Right renal pelvis (tissue), 4 donors: ENCODE measurements at places on chromosomes 1 and 21. TPM values are rescaled to one million over a fixed set of nuclear protein-coding genes. Genes with fewer than 3 reads are reported as not detected.

The RASAL2 gene
- polyA plus RNA-seq, result 19.3 TPM

The RCSD1 gene
- 13.3 TPM for polyA plus RNA-seq

The NEXN gene
- polyA plus RNA-seq, result 12.7 TPM

The LRRC47 gene
- 75.8 TPM for polyA plus RNA-seq

The HOOK1 gene
- polyA plus RNA-seq, result 59.7 TPM

The LIPI gene
- polyA plus RNA-seq, result 0.37 TPM
